ENCODE measurements at places on chromosomes 11 and 22. TPM values are rescaled to one million over a fixed set of nuclear protein-coding genes. Genes with fewer than 3 reads are reported as not detected.

The SLC5A4 gene
- total RNA-seq, result not detected

The PPP1R14B gene
- total RNA-seq, result 267 TPM

The CD3D gene
- total RNA-seq, result 331 TPM

The FDXACB1 gene
- total RNA-seq, result 6.0 TPM

The MLC1 gene
- total RNA-seq, result not detected

The CCDC87 gene
- 0.14 TPM for total RNA-seq

The C22orf42 gene
- not detected for total RNA-seq

The APOA4 gene
- total RNA-seq, result not detected

The OR8D1 gene
- not detected for total RNA-seq

The CLNS1A gene
- 185 TPM for total RNA-seq

The STK33 gene
- total RNA-seq, result 1.4 TPM

The SLC22A25 gene
- not detected for total RNA-seq

The HMBS gene
- total RNA-seq, result 41.8 TPM

The THRSP gene
- not detected for total RNA-seq

The EFEMP2 gene
- total RNA-seq, result 20.2 TPM

The TRIM6 gene
- 0.75 TPM for total RNA-seq

The MS4A4A gene
- total RNA-seq, result not detected

The RABL2B gene
- total RNA-seq, result 22.4 TPM

The CACNA1I gene
- total RNA-seq, result 0.37 TPM

The PKP3 gene
- total RNA-seq, result 0.18 TPM

The CEP126 gene
- 1.3 TPM for total RNA-seq

The NEAT1 gene
- total RNA-seq, result 569 TPM

The CCDC157 gene
- 2.4 TPM for total RNA-seq

The MUC2 gene
- total RNA-seq, result not detected

The APOL6 gene
- total RNA-seq, result 34.3 TPM

The KCTD14 gene
- total RNA-seq, result 0.14 TPM

Measured in activated CD4-positive, alpha-beta T cell treated with anti-CD3 and anti-CD28 coated beads for 36 hours (primary cell).